ENCODE measurements at places on chromosomes 5 and 9. TPM values are rescaled to one million over a fixed set of nuclear protein-coding genes. Genes with fewer than 3 reads are reported as not detected.

Gene RNF183
- total RNA-seq = not detected

DNA sequence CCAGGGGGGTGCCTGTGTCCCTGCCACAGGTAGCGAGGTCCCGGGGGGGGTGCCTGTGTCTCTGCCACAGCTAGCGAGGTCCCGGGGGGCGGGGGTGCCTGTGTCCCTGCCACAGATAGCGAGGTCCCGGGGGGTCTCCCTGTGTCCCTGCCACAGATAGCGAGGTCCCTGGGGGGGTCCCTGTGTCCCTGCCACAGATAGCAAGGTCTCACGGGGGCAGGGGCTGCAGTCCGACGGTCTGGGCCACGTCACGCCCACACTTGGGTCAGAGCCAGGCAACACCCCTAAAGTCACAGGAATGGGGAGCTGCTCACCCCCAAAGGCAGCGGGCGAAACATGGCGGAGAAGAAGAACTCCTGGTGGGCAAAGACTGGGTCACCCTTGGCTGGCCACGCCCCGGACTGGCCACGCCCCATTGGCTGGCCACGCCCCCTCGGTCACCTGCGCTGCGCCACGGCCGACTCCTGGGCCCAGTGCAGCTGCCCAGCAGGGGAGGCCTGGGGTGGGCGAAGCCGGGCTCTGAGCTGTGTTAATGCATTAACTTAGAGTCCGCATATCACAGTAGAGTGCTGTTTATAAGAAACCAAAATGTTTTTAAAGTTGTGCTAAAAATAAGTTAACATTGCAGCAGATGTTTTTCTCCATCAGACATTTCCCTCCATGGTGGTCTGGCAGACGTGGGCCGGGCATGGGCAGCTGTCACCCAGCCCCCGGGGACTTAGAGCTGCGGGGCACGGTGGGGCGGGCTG, 7.0 kb downstream of the NOXA1 start:
- no peak for DNase-seq

DNA sequence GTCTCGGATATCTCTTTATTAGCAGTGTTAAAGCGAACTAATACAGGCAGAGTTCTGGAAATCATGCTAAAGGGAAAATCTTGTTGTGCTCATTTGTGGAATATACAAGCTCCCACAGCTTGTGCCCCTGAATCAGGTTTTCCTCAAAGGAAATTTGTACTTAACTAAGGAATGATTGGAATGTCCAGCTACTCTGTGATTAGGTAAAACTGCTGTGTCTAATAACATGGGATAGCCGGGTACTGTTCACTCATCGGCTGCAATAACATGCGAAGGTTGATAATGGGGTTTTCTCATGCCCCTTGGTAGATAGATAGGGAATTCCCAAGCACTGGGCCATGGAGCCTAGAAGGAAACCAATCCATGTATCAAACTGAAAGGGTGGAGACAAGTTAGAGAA, 306.7 kb downstream of the NR2F1-AS1 start:
- peak; percentile 31 for DNase-seq

Gene PCDHA12
- 6.1 TPM for total RNA-seq

Gene C9orf153
- total RNA-seq = not detected

DNA sequence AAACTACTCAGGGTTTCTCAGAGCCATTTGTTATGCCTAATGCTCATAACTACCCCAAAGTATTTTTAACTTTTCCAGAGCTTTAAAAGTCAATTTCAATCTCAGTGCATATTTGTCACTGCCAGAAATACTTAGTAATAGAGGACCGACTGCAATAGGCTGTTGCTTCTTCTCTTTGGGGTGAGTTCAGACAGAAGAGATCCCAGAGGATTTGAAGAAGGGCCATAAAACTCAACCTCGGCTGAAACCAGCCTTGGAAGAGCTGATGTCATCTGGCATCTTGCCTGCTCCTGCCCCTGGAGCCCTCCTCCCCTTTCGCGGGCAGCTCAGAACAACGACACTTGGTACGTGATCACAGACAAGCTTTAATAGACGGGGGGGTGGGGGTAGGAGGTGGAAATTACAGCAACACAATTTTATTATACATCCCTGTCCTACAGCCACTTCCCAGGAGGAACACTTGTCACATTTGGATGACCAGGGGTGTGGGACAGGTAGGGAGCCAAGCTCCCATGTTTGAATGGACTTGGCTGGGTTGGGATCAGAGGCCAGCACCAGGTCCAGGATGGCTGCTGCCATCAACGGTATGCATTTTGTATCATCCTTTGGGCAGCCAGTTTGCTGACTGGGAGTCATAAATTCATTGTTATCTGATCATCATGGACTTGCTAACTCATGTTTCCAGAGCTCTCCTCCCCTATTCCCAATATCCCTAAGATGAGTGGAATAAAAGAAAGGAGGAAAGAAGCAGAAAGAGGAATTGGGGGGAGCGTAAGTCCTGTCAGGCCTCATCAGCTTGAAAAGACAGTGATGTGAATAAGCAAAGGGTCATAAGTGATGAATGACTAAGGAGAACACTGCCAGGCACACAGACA, 186.6 kb upstream of the PANK3 start:
- DNase-seq = no peak

- no peak for DNase-seq
These were observed 224.4 kb downstream of the TENT4A start for GRCh38 chr5:6937677-6938076.

Gene ORM2
- not detected for total RNA-seq

GRCh38 chr5:150516011-150516410, 8.1 kb downstream of the NDST1 start:
- DNase-seq = no peak

Gene CYSRT1
- 1.4 TPM for total RNA-seq

Gene SCGB3A2
- not detected for total RNA-seq

Gene SYK
- 6.7 TPM for total RNA-seq

Gene CDH12
- total RNA-seq = not detected

DNA sequence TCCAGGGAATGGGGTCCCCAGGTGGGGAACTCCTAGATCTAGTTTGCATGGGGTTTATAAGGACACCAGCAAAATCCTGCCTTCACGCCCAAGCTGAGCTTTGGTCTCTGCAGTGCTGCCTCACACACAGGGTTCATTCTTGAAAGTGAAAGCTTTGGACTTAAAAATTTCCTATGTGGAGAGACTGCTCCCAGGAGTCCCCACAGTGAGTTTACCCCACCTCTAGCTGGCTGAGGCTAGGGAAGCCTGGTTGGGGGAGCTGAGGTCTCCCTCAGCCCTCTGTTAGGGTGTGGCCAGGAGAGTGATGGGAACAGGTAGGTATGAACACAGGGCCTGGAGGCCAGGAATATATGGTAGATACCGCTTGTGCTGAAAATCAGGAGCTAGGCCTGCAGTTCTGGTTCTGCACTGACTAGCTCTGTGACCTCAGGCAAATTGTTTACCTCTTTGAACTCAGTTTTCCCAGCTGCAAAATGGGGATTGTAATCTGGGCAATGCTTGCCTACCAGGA, 41.5 kb upstream of the LARP1 start:
- DNase-seq = no peak

DNA sequence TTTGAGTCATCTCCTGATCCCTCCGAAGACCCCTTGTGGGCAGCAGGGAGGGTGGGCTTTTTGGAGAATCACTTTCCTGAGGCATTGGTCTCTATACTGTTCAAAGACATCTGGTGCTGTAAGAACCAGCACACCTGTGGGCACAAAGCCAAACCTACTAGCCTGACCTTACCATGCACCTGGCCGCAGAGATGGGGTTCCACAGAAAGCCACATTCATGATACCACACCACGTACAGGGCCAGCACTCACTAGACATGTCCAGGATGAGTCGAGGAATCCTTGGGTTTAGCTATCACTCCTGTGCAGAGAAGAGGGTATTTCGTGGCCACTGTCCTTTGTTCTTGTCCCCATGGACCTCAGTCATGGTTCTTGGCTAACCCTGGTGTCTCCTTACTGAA, 203.4 kb downstream of the CACNA1B start:
- DNase-seq = no peak

GRCh38 chr9:114184071-114184470, 28.7 kb downstream of the COL27A1 start:
- no peak for DNase-seq

DNA sequence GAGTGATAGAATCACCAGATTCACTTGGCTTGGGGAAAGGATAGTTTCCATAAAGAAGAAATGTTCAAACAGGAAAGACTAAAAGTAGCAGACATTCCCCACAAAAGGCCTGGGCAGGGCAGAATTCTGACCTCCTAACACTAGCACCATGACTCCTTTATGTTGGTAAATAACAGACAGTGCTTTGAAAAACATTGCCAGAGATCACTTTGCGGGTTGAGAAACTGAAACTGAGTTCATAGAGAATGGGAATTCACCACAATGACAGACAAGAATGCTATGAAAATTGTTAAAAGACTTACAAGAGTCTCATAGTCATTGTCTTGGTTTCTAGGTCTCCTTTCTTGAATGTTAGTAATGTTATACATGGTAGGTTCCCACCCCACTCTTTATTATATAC, 172.5 kb upstream of the GLRA1 start:
- no peak for DNase-seq

- peak; percentile 55 for DNase-seq
These were observed 42.1 kb upstream of the STXBP1 start for GRCh38 chr9:127569886-127570401.

Gene LMNB1
- total RNA-seq = 31.6 TPM

Gene KCNV2
- total RNA-seq = not detected

DNA sequence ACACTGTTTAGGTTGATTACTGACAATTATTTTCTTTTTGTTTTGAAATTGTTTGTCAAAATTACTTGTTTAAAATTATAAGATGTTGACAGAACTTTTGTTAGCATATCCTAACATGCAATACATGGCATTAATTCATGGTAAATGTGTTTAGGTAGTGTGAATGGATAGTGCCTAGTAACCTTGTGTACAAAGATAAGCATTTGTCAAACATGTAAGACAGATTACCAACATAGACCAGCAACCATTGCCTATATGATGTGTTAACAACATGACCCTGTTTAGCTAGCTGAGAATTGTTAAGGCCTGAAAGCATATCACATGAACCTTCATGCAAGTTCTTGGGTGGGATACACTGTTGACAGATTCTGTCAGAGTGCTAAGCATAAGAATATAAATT, 13.4 kb downstream of the MAN2A1 start:
- DNase-seq = no peak

- DNase-seq = peak; percentile 97
These were observed 20.1 kb downstream of the MINAR2 start for GRCh38 chr5:129767927-129768380.

Gene HEMGN
- not detected for total RNA-seq

Gene PCDHA11
- 0.27 TPM for total RNA-seq

Gene DOCK8
- total RNA-seq = 5.7 TPM

Gene CDH6
- not detected for total RNA-seq

Gene CXCL14
- not detected for total RNA-seq

Gene ITGA2
- 14.1 TPM for total RNA-seq

DNA sequence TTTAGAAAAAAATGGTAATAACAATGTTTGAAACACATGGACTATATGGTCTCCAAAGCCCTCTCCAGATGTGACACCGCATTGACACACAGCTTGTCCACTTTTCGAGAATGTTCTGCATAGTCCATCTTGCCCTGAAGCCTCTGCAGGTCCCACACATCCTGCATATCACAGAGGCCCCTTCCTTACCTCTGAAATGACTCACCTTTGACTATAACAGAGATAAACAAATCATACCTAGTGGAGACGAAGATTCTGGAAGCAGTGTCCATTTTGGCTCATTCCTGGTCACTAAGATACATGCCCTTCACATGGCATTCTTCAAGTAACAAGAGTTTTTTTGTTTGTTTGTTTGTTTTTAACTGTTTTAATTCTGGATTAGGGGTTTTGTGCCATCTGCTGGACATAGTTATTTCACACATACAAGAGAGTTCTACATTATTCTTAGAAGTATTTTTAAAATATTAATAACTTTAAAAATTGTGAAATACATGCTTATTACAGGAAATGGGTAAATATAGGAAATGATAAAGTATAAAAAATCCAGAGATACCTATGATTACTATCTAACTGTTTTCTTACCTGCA, 5.1 kb downstream of the ARL14EPL start:
- DNase-seq = no peak

- DNase-seq = peak; percentile 78
These were observed 578 bp upstream of the PSAT1 start for GRCh38 chr9:78296201-78296892.

Gene RANBP17
- total RNA-seq = 25.8 TPM

DNA sequence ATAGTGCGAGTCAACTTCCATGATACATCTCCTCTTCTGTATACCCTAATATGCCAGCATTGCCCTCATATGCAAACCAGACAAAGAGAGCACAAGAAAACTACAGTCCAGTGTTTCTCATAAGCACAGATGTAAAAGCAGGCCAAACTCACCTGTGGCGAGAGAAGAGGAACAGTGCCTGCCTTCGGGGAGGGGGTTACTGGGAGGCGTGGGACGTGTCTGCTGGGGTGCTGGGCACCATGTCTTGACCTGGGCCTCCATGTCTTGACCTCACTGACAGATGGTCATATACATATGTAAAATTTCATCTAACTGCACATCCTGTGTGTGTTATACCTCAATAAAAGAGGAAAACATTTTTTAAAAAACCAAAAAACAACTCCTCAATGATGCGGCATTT, 159.3 kb upstream of the PPP1R26 start:
- no peak for DNase-seq

GRCh38 chr5:170534177-170534576, 30.4 kb downstream of the KCNIP1 start:
- DNase-seq = peak; percentile 24

DNA sequence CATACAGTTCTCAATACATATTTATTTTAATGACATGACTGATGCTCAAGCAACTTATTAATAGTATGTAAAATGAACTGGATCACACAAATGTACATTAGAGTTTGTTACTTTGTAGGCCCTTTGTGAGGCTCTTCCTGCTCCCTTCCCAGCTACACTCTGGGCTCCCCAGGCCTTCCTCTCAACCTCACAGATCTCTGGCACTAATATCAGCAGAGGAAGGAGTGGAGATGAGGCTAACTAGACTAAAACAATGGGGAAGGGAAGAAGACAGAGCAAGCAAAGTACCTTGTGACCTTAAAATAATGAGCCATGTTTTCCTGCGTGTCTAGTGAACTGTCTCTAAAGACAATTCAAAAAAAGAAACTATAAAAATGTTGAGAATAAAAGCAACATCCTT, 30.3 kb upstream of the TEK start:
- no peak for DNase-seq

DNA sequence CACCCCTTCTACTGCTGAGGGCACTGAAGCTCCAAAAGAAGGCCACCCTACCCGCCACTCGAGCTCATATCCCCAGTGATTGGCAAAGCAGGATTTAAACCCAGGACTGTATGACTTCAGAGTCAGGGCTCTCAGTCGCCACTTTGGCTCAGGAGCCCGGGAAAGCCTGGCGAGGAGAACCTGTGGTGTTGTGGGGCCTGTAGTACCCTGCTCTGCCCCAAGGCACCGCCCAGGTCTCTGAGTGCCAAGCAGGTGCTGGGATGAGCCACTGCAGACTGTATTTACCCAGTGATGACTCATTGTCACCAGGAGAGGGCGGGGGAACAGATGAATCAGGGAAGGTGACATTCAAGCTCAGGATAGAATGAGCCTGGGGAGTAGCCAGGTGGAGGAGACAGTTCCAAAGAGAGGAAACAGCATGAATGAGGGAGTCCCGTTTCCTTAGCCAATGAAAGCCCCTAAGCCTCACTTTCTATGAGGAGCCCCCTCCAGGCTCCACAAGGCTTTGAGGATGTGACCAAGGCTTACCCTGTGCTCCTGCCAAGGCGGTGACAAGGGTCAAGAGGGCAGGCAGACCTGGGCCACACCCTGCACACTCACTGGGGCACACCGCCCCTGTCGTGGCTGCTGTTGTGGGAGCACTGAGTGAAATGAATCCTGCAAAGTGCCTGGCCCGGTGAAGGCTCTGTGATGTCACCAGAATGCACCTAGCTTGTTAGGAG, 17.8 kb upstream of the DPM2 start:
- peak; percentile 81 for DNase-seq

Measured in MCF 10A (cell line).